Stimulated activated CD8-positive, alpha-beta memory T cell treated with anti-CD3 and anti-CD28 coated beads, Interleukin-7, amount 100 ng/mL, for 4 hours (primary cell): ENCODE measurements at places on chromosomes 6 and 20.
A peak's percentile ranks its signal among the peaks of the same experiment; 100 is the strongest.

GRCh38 chr20:63737945-63738686, 1.5 kb upstream of the SLC2A4RG start:
- no peak for DNase-seq

DNA sequence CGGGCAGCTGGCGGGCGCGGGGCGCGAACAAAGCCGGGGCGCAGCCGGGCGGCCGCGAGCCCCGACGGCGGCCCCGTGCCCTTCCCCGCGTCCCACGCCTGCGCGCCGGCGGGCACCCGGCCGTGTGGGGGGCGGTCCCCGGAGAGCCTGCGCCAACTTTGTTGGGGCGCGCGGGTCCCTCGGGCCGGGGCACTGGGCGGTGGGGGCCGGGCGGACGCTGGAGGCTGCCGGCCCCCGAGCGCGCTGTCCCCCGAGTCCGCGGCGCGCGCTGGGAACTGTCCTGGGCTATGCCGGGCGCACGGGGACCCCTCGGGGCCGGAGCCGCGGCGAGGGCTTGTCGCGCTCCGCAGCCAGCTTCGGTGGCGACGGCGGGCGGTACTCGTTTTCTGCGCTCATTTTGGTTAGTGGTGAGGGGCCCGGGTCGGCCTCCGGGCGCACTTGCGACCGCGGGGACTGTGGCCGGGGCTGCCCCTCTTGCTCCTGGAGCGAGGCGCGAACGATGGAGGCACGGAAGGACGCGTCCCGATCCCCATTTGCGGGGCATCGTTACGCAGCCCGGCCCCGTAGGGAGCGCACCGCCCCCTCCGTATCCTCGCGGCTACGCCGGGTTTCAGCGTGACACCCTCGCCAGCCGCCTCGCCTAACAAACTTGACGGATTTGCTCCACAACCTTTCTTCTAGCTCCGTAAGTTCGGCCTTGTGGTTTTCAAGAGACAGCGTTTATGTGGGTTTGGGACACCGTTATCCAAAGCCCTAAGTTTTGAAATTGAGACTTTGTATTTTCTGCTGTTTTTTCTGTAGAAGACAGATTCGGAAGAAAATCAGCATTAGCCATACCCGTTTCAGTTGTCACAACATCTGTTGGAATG, 622 bp downstream of the SS18L1 start:
- no peak for DNase-seq

- DNase-seq: peak; percentile 37
Measured at GRCh38 chr6:33904050-33904746, 100.4 kb upstream of the MLN start.

DNA sequence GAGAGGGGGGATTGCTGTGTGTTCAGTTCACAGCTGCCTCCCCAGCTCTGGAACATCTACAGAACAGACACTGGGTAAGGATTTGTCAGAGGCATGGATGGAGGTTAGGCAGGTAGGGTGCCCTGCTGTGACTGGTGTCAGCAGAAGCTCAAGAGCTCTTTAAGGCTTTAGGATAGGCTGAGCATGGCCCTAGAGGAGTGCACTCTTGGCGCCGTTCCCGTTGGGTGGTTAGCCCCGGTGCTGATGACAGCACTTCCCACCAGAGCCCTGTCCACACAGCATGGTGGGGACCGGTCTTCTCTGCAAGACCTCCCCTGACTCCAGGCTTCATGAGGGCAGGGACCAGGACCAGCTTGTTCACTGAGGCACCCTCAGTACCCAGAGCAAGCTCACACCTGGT, 262.0 kb downstream of the BMP7 start:
- DNase-seq: no peak

DNA sequence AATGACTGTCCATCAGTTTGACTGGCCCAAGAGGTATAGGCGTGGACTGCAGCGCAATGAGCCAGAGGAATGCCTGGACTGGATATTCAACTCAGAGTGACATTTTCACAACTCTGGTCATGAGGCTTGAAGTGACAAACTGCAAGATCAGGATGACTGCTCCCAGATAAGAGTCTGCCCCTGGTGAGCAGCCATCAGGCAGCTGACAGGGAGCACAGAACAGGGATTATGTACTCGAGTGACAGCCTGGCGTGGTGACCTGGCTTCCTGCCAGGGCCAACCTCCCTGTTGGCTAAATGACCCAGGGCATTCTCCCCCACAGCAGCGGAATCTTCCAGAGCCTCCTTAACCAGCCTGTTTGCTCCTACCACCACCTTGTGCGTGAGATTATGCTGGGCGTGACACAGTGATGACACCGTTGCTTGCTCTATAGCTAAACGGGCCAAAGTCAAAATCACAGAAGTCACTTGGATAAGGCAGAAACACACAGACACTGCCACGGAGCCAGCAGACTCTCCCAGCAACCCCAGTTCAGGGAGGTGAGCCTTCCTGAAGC, 209.1 kb upstream of the JARID2 start:
- no peak for DNase-seq

DNA sequence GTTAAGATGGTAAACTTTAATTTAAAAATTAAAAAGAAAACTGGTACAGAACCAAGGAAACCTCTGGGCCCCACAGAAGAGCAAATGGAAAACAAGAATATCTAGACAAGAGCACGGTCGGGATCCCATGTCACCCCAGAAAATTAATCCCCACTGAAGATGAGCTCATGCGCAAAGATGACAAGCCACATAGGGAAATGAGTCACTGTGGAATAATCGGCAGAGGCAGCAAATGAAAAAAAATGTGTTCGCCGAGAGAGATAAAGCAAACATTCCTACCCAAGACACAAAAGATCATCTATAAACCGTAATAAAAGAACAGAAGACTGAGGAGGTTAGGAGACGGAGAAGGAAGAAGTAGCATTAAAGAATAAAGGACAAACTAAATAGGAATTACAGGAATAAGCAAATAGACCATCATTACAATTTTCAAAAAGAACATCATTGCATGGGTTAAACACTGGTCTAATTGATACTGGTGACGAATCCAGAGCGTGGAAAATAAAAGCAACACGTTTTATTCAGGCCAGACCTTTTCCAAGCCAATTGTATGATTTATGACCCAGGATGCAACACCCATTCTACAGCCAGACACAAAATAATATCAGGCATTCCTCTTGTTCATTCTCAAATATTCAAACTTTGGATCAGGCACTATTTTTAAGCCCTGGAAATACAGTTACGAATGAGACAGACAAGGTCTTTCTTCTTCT, 138.0 kb upstream of the ARID1B start:
- DNase-seq: no peak

- DNase-seq: no peak
Measured at GRCh38 chr20:52798124-52798523, 174.0 kb upstream of the TSHZ2 start.

DNA sequence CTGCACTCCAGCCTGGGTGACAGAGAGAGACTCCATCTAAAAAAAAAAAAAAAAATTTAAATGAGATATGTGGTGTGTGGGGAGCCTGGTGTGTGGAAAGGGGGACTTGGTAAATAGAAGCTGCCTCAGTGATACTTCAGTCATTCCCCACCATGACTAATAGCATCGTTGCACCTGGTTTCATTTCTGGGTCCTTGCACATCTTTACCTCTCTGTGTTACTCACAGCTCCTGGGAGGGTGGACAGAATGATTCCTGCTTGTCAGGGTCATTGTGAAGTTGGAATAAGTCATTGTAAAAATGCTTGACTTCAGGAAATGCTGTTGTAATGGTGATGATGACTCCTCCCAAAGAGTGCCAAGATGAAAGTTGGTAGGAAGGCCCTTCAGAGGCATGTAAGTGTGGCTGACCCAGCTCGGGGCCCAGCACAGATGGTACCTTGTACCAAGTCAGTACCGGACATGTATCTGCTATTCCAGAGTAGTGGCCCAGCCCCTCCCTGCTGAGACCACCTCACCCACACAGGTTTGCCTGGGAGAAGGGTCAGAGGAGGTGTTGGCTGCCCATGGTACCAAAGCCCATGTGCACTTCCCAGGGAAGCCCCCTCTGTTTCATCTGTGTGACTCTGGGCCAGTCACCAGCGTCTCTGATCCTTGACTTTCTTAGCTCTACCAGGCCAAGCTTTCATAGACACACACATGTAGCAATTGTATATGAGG, 48.4 kb downstream of the PLAGL2 start:
- DNase-seq: no peak

DNA sequence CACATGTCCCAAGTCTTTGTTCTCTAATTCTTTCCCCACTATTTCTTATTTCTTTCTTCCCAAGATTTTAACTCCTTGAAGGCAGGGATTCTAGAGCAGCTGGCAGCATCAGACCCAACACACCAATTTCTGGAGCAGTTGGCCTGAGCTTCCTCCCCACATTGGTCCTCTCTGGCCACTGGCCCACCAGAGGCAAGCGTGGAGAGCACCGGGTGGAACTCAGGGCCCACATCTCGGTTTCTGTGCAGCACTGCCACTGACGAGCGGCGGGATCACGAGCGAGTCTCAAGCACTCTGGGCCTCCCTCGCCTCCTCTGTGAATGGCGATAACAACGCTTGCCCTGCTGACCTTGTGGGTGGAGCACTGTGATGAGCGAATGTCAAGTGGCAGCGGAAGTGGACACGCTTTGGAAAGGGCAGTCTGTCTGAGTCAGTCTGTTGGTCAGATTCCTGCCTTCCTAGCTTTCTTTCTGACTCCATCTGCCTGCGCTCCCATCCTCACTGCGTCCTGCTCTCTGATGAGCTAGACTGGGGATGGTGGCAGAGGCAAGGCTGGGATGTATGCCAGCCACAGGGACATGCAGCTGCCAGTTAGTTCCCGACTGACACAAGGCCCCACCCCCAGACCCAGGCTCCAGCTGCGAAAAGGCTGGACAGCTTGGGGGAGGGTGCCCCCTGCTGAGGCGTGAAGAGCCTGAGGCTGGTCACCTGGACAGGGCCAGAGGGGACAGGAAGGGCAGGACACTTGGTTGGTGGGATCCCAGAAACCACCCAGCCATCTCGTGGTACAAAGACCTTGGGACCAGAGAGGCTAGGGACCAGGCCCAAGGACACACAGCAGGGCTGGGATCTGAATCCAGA, 4.5 kb upstream of the SPDEF start:
- DNase-seq: no peak

DNA sequence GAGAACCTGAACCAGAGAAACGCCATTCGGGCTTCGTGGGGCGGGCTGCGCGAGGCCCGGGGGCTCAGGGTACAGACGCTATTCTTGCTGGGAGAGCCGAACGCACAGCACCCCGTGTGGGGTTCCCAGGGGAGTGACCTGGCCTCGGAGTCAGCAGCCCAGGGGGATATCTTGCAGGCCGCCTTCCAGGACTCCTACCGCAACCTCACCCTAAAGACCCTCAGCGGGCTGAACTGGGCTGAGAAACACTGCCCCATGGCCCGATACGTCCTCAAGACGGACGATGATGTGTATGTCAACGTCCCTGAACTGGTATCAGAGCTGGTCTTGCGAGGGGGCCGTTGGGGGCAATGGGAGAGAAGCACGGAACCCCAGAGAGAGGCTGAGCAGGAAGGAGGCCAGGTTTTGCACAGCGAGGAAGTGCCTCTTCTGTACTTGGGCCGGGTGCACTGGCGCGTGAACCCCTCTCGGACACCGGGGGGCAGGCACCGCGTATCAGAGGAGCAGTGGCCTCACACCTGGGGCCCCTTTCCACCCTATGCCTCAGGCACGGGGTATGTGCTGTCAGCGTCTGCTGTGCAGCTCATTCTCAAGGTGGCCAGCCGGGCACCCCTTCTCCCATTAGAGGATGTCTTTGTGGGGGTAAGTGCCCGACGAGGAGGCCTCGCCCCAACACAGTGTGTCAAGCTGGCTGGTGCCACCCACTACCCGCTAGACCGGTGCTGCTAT, 904 bp downstream of the B3GALT4 start:
- DNase-seq: no peak

- DNase-seq: no peak
Measured at GRCh38 chr6:137024237-137024990, 20.4 kb downstream of the IL20RA start.

DNA sequence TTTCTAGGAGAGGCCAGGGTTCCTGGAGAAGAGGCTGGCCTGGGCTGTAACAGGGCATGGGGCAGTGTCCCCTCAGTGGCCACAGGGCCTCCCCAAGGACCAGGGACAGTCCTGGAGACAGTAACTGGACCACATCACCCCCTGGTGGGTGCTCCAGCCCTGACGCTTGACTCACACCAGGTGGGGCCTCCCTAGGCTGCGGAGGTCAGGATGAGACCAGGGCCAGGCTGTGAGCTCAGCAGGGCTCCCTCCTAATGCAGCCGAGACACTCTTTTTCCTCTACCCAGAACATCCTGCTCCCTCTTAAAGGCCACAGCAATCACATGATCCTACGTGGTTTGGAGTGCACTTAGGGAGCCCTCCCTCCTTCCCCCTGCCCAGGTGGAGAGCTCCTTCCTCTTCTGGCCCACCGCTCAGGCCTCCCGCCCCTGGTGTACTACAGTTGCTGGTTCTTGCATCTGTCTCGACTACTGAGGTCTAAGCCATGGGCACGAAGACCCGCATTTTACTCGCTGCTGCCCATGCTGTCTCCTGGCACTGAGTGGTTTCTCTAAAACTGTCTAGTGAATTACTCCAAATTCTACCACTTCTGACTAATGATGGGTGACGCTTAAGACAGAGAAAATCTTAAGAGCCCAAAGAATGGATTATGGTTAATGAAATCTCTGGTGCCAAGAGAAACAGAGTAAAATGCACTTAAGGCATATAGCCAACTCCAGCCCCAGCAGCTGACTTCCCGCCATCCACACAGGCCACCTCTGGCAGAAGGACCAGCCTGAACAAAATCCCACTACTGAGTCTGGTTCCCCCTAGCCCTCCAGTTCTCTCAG, 166.1 kb upstream of the CST7 start:
- no peak for DNase-seq

- no peak for DNase-seq
Measured at GRCh38 chr6:36517408-36517807, 29.9 kb downstream of the STK38 start.

DNA sequence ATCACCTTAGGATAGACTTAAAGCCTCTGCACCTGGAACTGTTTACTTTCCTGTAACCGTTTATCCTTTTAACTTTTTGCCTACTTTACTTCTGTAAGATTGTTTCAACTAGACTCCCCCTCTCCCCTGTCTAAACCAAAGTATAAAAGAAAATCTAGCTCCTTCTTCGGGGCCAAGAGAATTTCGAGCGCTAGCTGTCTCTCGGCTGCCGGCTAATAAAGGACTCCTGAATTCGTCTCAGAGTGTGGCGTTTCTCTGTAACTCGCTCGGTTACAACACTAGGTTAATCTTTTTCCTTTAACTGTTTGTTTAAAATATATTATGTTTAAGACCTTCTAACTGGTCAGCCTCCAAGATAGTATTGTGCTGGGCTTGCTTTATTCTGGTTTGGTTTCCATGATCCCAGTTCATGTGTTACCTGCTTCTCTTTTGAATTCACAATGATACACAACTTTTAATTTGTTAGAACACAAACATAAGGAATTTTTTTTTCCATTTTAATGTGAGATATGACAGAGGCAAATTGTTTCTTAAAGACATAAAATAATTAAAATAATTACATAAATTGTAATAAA, 8.7 kb upstream of the NQO2 start:
- no peak for DNase-seq

DNA sequence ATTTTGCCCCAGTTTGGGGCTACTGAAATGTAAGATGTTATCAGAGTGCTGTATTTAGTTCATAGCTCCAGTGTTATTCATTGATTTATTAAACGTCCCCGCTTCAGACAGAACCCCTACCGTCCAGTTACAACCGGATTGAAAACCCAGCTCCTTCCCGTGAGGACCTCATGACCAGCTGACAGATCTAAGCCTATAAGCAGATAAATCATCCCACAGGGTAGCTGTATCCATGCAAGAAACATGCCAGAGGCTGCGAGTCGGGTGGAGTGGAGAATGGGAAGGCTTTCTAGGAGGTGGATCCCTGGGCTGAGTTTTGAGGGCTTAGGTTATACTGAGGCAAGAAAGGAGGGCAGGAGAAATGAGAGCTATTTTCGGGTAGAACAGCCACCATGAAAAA, 260.0 kb downstream of the ARID1B start:
- DNase-seq: no peak
